NCI-H187 (cell line): ENCODE measurements at places on chromosomes 2 and 18.

GRCh38 chr2:54969940-54970338 lies 80.3 kb downstream of the RTN4 start:
- DNase-seq: no peak

GRCh38 chr2:219368690-219369191 lies 19.0 kb downstream of the DNPEP start:
- no peak for DNase-seq

- DNase-seq: no peak
These were observed 11.3 kb downstream of the HYCC2 start for GRCh38 chr2:201059961-201060755.

DNA sequence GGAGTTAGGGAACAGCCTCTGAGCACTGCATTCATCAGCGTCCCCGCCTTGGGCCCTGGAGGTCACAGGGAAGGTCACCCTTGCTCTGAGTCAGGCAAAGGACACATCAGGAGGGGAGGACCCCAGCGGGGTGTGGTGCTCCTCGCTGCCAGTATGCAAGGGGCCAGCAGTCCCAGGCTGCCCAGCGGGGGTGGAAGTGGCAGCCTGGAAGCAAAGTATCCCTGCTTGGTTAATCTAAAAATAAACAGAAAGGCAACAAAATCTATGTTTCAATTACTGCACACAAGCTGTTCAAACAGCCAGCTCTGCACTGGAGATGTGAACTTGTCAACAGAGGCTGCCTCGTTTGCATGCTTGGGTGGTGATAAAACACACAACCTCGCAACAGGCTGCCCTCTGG lies 164.1 kb downstream of the KLHL29 start:
- DNase-seq: no peak

DNA sequence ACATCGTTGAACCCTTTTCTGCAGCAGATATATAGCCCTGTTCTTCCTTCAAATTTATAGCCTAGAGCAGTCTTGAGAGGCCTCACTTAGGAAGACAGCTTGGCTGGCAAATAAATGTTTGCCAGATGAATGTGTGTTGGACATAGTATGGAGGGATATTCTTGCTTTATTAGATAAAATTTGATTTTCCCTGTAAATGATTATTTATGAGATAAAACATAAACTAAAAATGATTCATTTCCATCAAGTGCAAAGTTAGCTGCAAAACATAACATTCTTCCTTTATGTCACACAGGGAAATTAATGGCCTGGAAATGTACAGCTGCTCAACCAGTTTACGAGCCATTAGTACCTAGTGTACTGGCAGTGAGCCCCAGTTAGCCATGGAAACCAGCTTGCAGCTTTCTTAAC lies 82.5 kb downstream of the LIMS1 start:
- DNase-seq: no peak

DNA sequence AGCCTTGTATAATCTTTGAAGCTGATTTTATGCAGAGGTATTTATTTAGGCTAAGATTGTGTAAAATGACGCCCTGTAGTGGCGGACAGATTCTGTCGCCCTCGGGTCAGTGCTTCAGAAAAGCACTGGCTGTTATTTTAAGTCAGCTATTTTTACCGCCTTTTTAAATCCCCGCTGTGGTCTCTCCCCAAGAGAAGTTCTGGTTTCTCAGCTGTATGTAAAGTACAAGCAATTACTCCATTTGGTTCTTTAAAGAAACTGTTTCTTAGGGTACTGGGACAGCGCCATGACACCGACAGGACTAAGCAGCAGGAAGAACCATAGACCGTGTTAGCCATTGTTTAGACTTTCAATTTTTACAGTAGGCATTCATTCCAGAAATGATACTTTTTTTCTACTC lies 65.0 kb downstream of the UGGT1 start:
- DNase-seq: no peak

- no peak for DNase-seq
These were observed 73.0 kb upstream of the COPS8 start for GRCh38 chr2:237012577-237013267.

- no peak for DNase-seq
These were observed 83.6 kb downstream of the KLHL29 start for GRCh38 chr2:23468474-23469141.

DNA sequence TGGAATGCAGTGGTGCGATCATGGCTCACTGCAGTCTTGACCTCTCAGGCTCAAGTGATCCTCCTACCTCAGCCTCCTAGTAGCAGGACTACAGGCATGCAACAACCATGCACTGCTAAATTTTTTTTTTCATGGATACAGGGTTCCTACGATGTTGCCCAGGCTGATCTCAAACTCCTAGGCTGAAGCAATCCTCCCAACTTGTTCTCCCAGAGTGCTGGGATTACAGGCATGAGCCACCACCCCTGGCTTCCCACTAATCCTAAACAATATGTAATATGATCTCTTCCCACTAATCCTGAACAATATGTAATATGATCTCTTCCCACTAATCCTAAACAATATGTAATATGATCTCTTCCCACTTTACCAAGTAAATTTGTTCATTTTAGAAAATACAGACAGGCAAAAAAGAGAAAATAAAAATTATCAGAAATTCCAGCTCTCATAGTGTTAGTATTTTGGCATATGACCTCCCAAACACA lies 33.7 kb upstream of the C18orf32 start:
- DNase-seq: no peak

- DNase-seq: no peak
These were observed 21.6 kb downstream of the ARHGAP25 start for GRCh38 chr2:68756178-68756577.

DNA sequence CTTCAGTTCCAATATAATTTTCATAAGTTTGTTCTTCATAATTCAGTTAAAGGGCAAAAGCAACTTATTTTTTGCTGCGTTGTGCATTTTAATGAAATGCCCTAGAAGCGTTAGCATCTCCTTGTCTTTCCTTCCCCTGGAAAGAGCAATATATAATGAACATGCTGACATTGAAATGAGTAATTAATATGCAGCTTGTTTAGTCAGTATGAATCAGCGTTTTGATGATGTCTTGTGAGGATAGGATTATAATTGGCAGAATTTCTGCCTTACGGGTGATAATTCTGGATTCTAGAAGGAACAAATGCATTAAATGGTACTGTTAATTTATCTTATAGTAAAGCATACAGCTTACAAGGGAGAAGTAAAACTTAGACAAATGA lies 152.3 kb upstream of the MMADHC start:
- no peak for DNase-seq

DNA sequence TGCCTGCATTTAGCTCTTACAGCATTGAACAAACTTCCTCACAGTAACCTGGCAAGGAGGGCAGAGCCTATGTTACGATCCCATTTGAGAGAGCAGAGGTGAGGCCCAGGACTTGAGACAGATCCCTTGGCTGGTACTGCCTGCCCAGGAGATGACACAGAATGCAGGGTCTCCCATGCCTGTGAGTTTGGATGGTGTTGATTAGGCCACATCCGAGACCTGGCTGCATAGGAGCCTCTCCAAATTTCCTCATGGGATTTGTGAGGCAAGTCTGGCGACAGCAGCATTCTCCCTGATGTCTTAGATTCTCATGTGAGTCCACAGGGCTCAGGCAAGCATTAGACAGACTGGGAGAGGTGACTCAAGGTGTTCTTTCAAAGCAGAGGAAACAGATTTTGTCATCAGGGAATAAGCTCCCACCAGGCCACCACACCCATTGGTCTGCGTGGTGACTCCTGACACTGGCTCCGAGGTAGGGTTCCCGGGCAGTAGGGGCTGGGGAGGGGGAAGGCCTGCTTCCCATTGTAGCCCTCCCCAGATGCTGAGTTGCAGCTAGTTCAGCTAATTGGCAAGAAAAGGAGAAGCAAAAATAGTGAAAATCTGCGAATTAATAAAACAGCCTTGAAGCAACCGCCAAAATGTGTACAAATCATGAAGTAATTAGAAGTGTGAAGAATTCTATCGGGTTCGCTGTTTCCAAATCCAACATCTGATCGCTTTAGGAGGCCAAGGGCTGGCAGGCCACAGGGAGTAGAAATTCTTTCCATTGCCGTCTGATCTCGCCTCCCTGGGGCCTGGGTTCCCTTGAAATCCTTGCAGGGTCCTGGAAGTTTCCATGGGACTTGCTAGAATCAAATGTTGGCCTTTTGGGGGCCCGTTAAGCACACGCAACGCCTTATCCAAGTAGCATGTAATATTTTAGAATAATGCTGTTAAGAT lies 68.0 kb downstream of the MAPK4 start:
- no peak for DNase-seq
